T-helper 22 cell (primary cell): ENCODE measurements at places on chromosomes 3 and 15.
A peak's percentile ranks its signal among the peaks of the same experiment; 100 is the strongest.

GRCh38 chr3:171465763-171466162 is 5.6 kb upstream of the TNIK start:
- no peak for DNase-seq

- no peak for DNase-seq
Observed at GRCh38 chr3:37456781-37457180, 282.4 kb upstream of the LRRFIP2 start.

- no peak for DNase-seq
Observed at GRCh38 chr15:98009169-98009568, 48.7 kb downstream of the ARRDC4 start.

- no peak for DNase-seq
Observed at GRCh38 chr3:70876154-70876553, 563.7 kb upstream of the MDFIC2 start.

DNA sequence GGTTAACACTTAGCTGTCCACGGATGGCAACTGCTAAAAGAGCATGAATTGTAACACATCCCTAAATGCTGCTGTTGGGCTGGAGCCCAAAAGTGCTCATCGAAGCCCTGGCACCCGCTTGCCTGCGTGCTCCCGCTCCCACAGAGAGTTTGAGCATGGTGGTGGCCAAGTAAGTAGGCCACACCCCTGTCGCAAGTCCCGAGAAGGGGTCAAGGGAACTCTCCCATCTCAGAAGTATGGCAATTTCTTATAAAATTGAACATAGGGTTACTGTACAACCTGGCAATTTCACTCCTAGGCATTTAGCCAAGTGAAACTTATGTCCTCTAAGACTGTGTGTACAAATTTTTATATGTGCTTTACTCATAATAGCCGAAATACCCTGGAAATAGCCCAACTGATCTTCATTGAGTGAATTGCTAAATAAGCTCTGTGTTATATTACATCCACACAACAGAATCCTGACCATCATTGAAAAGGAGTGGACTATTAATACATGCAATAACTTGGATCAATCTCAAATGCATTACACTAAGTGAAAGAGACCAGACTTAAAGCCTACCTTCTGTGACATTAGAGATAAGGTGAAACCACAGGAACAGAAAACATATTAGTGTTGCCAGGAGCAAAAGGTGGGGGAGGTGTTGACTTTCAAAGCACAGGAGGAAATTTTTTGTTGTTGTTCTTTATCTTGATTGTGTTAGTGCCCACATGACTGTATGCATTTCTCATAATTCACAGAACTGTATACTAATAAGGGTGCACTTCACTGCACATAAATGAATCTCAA is 1.5 kb upstream of the GCSAM start:
- DNase-seq = peak; percentile 20

DNA sequence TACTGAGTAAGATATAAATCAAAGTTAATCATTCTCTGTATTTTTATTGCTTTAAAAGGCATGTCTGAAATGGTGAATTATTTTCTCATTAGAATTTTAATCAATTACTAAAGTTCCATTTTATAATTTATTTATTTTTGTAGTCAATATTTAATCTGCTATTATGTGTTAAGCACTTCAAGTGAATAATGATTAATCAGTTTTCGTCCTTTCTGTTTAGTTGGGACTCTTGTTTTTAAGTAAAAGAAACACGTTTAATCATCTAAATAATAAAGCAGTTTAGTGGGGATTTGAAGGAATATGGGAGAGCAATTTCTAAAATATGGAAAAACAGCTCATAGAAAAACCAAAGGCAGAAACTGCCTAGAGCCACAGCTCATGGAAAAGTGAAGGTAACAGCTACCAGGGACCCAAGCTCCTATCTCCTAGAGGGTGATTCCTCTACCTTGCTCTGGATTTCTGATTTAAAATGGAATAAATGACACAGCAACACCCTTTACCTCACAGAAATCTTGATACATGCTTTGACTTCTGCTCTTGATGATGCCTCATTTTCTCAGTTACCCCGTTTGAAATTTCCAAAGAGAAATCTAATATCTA is 28.0 kb upstream of the SUCNR1 start:
- no peak for DNase-seq

DNA sequence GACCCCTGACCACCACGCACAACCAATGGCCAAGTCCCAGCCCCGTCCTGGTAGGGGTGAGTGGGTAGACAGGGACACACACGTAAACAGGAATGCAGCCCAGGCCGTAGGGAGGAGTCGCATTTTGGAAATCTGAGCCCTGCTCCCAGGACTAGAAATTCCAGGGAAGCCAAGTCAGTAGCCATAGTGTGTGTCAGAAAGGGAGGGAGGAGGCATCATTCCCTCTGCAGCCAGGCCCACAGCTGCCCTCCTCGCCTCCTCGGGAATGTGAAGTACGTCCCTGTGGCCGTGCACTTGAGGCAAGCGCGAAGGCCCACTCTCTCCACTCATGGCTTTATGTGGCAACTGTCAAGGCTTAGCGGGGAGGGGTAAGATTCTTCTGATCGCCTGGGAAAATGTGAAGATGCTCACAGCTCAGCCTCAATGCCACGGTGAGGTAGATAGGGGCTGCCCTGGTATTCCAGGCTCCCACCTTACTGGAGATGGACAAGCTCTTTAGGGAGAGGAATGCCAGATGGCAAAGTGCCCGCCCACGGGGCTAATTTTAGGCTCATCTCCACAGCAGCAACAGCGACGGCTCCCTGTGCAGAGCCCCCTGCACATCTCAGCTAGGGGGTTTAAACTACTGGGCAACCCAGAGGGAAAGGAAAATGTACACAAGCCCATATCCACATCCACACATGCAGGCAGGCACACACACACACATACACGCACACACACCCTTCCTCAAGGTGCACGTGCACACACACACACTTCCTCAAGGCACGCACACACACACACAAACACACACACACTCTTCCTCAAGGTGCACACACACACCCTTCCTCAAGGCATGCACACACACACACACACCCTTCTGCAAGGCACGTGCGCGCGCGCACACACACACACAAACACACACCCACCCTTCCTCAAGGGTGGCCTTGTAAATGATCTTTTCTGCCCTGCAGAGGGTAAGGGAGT is 65.5 kb downstream of the ADCY5 start:
- no peak for DNase-seq

DNA sequence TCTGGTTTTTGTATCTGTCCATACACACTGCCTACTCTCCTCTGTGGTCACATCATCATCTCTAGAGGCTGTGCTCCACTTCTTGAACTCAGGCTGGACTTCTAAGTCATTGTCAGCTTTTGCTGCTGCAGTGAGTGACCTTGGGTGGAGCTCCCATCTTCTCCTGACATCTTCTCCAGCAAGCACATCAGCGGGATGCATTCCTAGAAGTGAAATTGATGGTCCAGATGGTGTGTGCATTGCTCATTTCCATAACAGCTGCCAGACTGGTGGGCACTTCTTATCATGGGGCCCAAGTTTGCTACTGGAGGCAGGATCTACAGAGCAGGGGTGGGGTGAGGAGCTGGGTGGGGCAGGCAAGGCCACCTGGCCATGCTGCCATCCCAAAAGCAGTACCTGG is 109.9 kb downstream of the DNAJB8 start:
- no peak for DNase-seq

DNA sequence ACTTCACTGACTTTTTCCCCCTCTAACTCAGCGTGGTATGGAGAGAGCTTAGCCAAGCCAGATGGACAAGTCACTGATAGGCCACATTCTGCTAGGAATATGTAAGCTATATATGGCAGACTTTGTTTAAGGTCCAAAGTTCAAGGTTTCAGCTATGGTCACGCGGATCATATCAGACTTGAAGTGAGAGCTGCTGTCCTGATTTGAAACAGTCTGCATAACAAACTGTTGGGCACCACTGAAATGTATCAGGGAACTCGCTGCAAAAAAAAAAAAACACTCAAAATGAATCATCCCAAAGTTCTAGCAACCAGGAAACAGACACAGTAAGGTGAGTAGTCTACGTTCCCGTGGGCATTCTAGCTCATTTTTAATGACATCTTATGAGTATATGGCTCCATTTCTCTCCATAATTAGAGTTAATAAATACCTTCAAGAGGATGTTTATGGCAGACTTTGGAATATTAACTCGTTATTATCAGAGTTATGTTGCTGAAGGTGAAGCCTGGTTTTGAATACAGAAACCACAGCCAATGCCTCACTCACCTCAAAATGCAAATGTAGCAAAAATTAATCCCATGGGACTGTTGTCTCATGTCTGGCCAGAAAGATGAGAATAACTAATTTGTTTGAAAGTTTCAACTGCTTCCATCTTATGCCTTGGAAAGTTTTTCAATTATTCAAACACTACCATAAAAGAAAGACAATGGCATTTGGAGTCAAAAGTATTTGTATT is 12.3 kb downstream of the DPH3 start:
- no peak for DNase-seq

GRCh38 chr3:187098923-187099512 is 40.3 kb downstream of the RPL39L start:
- DNase-seq = no peak

GRCh38 chr15:69713726-69714559 is 261.3 kb downstream of the RPLP1 start:
- DNase-seq = peak; percentile 67

DNA sequence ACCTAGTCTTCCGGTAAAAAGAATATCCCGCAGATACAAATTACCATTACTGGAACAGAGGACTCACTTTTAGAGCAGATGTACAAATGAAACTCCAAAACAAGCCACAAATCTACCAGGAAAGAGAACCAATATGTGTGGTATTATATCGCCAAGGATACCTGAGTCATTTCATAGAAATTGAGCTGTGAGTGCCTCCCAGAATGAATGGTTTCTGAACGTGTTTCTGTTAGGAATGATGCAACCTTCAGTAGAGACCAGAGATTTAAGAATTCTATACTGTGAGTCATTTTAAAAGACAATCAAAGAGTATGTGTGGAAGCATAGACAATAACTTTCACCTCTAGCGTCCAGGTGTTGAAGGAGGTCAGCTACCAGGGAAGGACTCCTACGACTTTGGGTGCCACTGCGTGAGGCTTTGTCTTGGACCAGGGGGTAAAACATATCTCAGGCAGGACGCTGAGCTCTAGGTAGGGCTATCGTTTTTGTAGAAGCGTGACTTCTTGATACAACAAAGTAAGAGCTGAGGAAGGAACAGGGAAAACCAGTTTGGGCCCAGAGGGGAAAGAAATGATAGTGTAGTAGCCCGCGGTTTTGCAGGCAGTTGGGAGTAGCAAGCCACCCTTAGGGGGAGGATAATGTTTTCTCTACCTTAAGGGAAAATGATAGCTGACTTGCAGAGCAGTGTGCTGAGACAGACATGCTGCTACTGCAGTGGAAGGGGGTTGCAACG is 210.4 kb downstream of the TP63 start:
- DNase-seq = no peak

DNA sequence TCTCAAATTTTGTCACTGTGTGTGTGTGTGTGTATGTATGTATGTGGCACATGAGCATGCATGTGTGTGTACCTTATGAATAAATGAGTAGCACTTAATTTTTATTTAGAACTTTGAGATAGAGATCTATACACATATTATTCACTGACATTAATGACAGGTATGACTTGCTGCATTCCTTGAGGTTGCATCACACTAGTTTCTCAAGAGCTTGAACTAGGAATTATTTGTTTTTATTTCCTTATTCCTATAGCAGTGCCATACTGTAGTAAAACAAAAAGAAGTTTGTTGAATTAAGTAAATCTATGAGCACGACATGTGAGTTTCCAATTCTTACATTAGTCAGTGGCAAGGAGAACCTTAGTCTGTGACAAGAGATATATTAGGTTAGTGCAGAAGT is 943.9 kb downstream of the ROBO1 start:
- DNase-seq = no peak

GRCh38 chr3:4162096-4162495 is 141.1 kb upstream of the SETMAR start:
- no peak for DNase-seq

- DNase-seq = no peak
Observed at GRCh38 chr3:146780251-146780650, 175.1 kb upstream of the PLSCR5 start.

GRCh38 chr15:45866616-45867015 is 231.8 kb downstream of the SQOR start:
- DNase-seq = no peak

DNA sequence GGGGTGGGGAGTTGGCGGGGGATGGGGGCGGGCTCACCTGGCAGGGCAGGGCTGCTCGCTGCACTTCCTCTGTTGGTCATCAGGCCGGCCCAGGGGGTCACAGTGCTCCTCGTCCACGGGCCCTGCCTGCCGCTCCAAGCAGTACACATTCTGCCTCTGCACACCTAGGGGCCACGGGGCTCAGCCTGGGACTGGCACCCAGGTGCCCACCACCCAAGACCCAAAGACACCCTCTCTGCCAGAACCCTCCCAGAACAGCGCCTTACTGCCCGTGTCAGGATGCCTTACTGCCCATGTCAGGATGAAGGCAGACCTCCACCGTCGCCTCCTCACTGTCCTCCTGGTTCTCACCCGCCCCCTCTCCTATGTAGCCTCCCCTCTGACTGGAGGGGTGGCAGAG is 43.2 kb downstream of the ADAMTS7 start:
- DNase-seq = no peak

- DNase-seq = no peak
Observed at GRCh38 chr15:88262064-88262463, 5.5 kb upstream of the NTRK3 start.

- DNase-seq = no peak
Observed at GRCh38 chr3:9914011-9914410, 2.9 kb upstream of the IL17RC start.

- no peak for DNase-seq
Observed at GRCh38 chr3:133547432-133548041, 25.9 kb upstream of the CDV3 start.

DNA sequence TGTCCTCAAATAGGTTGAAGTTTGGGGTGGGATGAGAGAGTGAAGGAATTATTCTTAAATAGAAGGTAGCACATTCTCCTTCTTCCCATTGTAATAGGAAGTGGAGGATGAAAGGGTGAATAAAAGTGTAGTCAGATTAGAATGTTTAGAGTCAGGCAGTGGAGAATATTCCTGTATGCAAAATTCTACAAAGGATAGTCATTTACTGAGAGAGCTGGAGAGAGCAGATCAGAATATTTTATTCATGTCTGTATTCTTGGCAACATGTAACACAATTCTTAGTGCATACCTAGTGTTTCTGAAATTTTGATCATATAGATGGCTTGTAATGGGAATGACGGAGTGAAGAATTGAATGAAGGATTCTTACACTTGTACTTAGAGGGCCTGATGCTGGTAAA is 139.1 kb downstream of the LSAMP start:
- DNase-seq = no peak

- no peak for DNase-seq
Observed at GRCh38 chr3:169383770-169384169, 279.7 kb downstream of the MECOM start.

DNA sequence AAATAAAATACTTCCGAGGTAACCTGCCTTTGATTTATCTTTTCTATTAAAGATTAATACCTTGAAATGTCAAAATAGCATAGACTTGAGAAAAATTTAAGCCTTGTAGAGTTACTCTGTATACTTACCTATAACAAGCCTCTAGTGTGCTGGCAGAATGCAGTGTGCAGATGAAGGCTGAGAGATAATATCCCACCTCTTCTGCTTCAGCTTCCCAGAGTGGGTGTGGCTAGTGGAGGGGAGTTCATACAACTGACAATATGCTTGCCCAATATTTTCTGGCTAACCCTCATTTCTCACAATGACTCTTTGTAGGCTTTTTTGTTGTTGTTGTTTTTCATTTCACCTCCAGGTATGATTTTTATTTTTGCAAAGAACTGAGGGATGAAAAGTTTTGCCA is 15.7 kb upstream of the ZBTB20 start:
- DNase-seq = no peak
